ENCODE measurements at places on chromosomes 11 and 22. TPM values are rescaled to one million over a fixed set of nuclear protein-coding genes. Genes with fewer than 3 reads are reported as not detected.

DNA sequence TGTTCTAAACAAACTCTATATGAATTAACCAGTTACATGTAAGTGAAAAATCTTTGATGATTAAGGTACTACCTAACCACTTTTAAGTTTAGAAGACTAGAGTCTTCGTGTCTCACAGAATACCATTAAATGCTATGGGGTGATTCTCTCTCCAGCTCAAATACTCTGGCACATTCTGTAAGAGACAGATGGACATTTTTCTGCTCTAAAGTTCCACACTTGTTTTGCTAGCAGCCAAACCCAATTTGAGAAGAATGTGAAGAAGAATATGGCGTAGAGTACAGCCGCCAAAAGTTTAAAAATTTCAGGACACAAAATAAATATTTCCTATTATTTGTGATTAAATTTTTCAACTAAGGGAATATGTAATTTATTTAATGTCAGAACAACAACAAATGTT is 339.1 kb downstream of the GUCY1A2 start:
- peak; percentile 33 for DNase-seq

DNA sequence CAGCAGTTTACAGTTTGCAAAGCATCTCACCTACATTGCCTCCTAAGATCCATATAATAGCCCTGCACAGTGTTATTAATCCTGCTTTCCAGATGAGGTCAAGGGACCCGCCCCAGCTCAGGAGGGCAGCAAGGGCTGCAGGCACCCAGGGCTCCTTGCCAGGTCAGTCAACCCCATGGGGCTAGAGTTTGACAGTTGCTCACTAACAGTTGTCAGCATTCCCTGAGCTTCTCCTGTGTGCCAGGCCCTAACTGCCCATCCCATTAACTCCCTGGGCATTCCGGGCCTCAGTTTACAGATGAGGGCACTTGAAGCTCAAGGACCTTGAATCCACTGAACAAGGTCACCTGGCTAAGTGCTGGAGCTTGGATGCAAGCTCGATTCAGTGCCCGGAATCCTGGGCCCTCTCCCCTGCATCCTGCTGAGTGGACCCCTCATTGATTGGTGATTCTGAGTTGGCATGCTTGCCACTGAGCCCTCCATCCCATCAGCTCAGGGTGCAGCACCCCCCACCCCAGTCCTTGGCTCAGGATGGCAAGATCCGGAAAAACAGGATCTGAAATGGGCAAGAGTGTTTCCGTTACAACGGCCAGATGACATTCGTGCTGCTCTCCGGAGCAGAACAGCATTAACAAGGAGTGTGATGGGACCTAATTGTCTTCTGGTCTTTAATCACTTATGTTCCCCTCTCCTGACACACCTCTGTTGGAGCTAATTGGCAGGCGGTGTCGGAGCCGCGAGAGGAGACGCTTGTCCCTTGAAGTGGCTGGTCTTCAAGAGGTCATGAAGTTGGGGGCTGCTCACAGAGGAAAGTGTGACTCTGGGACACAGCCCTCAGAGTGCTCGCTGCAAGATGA is 87.4 kb upstream of the SHISAL1 start:
- no peak for DNase-seq

GRCh38 chr22:35051791-35052190 is 14.2 kb upstream of the ISX start:
- no peak for DNase-seq

GRCh38 chr11:102079625-102080024 is 30.6 kb upstream of the YAP1 start:
- DNase-seq: no peak

DNA sequence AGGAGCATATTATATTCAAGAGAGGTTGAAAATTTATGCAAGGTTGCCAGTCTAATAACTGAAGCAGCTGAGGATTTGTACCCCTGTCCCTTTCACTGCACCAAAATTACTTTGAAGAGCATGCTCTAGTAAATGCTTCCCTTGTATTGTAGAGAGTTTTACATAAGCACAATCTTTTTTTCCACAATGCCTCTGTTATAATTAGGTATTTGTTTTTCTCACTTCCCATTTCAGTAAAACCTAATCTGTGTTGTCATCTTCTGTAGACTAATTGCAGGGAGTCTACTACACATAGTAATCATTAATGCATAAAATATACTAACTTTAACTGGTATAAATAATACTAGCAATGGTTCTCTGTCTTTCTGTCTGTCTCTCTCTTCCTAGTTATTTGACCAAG is 718.4 kb upstream of the ANO5 start:
- DNase-seq: no peak

DNA sequence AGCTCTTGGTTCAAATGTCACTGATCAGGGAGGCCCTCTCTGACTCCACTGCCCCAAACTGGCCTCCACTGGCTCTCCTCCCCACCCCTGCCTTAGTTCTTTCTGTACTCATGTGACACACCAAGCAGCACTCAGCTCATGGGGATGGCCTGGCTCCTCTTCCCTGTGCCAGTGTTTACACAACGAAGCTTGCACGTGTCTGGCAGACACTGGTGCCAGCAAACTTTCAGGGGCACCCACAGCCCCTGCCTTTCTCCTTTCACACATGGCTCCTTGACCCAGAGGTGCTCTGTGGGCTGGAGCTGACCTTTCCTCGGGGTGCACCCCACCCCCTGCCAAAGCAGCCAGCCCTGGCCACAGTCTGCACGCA is 37.6 kb upstream of the PARVG start:
- DNase-seq: no peak

- DNase-seq: peak; percentile 48
These were observed 17.5 kb downstream of the PRG3 start for GRCh38 chr11:57363131-57364080.

DNA sequence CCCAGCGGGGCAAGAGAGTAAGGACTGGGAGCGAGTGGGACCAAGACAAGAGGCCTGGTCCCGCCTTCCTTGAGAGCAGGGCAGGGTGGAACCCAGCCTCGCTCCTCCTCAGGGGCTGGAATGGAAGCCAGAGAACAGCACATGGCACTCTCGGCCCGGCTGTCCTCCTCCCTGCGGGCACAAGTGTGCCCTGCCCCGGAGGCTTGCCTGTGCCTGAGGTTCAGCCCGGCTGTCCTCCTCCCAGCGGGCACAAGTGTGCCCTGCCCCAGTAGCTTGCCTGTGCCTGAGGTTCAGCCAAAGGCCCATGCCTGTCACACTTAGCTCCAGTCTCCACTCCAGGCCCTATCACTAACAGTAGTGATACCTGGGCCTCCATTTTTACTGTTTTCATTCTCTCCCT is 24.2 kb downstream of the SULT4A1 start:
- DNase-seq: no peak

GRCh38 chr11:69814411-69814810 is 4.8 kb downstream of the FGF3 start:
- no peak for DNase-seq

DNA sequence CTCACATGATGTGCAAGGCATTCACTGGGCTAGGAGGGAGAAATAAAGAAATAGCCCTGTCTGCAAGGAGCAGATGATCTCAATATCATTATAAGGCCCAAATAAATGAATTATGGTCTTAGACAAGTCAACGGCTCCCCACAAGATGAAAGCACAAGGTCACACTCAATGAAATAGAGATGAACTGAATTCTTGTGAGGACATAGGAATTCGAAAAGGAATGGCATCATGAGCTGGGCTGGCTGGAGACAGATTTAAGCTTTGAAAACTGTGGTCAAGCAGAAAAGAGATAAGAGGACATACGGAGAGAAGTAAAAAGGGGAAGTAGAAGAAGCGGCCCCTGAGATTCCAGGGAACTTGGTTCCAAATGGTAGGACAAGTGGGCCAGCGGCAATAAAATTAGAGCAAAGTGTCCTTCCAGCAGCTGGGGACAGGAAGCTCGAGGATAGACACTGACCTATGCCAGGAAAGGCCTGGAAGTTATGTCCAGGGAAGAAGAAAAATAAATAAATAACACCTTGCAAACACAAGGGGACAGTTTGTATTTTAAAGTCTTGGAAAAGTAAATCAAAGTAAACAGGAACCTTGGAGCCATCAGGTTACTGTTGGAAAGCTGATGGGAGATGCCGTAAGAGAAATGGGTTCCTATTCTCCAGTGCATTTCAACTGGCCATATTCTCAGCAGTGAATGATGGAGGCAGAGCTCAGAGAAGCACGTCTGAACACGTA is 37.8 kb downstream of the GALNT18 start:
- DNase-seq: no peak

DNA sequence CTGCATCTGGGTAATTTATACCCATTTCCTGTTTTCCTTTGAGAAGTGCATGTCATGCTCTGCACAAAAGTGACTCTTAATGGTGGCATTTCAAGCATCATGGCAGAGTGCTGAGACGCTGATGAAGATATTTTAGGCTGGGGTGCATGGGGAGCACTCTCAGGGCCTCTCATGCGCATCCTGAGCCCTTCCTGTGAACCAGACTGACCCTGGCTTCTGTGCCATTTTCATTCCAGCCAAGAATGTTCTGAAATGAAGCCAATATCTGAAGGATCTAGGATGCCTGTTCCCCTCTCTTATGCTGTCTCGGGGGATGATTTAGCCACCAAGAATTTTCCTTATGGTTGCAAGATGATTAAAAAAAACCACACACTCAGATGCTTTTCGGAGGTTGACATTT is 61.5 kb downstream of the MIAT start:
- no peak for DNase-seq

GRCh38 chr11:90221803-90222458 is 918 bp downstream of the CHORDC1 start:
- DNase-seq: no peak

- DNase-seq: no peak
These were observed 7.8 kb upstream of the TMPRSS13 start for GRCh38 chr11:117936973-117937372.

DNA sequence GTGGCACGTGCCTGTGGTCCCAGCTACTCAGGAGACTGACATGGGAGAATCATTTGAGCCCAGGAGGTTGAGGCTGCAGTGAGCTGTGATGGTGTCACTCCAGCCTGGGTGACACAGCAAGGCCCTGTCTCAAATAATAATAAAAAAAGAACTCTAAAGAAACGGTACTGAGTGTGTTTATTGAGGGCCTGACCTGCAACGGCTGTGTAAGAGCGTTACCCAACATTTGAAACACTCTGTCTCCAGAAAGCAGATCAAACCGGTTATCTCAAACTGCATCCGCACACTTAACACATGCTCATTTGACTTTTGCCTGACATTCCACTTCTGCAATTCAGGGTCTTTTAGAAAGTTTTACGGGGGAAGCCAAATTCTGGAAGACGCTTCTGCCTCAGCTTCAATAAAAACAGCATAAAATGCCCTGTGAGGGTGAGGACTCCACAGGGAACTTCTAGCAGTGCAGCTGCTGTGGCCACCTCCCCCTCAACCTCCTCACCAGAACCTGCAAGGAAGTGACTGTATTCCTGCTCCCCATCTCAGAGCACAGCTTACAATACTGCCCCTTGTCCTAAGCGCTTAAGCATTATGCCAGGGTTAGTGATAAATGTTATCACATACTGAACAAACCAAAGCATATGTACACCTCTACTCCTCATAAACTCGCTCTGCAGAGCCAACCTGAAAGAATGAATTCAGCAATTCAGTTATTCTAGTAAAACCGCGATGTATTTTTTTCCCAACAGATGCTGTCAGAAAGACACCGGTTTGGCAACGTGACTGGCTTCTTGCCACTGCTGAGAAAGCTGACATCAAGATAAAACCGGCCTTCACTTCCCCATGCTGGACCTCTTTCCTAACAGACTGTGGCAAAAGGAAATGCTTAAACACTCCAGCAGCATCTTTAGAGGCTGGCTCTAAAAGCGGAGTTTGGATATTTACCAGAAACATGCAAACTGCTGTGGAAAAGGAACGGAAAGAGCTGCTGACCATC is 52.2 kb downstream of the PRDM10 start:
- DNase-seq: peak; percentile 93

- DNase-seq: no peak
These were observed 13.3 kb downstream of the LDHAL6A start for GRCh38 chr11:18468961-18469360.

- no peak for DNase-seq
These were observed 609.0 kb downstream of the TBC1D22A start for GRCh38 chr22:47371263-47372090.

DNA sequence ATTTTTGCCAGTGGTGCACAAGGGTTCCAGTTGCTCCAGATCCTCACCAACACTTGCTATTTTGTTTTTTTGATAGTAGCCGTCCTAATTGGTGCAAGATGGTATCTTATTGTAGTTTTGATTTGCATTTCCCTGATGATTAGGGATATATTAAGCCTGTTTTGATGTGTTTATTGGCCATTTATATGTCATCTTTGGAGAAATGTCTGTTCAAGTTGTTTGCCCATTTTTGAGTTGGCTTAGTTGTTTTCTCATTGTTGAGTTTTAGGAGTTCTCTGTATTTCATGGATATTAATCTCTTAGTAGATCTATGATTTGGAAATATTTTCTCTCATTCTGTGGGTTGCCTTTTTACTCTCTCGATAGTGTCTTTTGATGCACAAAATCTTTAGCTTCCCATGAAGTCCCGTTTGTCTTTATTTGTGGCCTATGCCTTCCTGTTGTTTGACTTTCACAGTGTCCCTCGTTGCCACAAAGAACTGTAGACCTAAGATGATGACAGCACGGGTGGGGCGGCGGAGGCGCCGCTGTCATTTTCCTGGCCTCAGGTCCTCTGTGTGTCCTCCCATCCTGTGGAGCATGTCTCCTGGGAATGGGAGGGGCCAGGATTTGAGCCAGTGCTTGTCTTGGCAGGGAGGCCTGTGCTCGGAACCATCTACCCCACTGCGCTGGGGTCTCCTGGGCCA is 33.5 kb downstream of the LRP5 start:
- DNase-seq: peak; percentile 34

DNA sequence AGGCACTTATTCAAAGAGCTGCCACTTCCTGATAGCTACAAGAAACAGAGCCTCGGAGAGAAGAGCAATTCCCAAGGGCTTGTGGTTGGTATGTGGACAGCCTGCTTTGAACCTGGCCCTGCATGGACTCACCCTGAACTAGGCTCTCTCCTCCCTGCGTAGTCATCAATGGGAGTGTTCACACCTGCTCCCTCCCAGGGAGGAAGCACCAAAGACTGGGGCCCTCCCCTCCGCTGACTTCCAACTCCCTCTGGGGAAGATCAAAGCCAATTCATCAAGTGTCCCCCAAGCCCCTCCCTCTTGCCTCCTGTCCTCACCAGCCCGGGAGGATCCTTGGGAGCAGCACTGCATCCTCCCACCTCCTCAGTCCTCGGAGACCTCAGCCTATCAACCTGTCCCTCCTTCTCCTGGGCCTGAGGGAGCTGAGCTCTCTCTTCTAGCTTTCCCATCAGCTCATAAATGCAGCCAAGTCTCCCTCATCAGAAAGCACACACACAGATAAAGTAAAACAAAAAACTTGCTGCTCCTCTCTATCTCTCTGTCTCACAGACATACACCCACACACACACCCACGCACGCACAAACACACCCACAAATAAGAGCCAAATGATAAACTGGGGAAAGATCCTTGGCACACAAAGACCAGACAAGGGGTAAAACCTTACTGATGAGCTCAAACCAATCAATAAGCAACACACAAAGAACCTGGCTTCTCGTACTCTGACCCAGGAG is 3.3 kb downstream of the A4GALT start:
- no peak for DNase-seq

GRCh38 chr11:129249351-129249750 is 57.2 kb upstream of the ARHGAP32 start:
- DNase-seq: peak; percentile 16

The KBTBD4 gene
- total RNA-seq: 16.0 TPM

The GLB1L2 gene
- total RNA-seq: 0.31 TPM

The GLB1L3 gene
- total RNA-seq: not detected
